Activated CD8-positive, alpha-beta memory T cell treated with anti-CD3 and anti-CD28 coated beads for 48 hours (primary cell): ENCODE measurements at places on chromosomes 1 and 21.

- no peak for DNase-seq
Observed at GRCh38 chr1:243558576-243558975, 291.5 kb downstream of the AKT3 start.

DNA sequence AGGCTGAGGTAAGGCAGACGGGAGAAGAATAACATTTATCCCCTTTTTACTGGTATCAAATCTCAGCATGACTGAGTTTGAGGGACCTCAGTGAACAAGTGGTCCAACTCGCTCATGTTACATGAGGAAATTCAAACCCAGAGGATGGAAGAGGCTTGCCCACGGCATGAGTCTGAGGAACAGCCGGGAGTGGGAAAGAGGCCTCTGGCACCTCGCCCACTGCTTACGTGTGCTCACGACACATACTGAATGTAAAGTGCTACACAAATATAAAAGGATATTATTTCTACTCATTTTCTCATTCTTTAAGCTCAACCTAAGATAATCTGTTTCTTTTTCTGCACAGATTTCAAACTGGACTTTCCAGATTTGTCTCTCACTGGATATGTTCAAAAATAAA is 14.7 kb downstream of the BEND5 start:
- no peak for DNase-seq

GRCh38 chr1:89460325-89460724 is 64.3 kb upstream of the LRRC8B start:
- DNase-seq: no peak

DNA sequence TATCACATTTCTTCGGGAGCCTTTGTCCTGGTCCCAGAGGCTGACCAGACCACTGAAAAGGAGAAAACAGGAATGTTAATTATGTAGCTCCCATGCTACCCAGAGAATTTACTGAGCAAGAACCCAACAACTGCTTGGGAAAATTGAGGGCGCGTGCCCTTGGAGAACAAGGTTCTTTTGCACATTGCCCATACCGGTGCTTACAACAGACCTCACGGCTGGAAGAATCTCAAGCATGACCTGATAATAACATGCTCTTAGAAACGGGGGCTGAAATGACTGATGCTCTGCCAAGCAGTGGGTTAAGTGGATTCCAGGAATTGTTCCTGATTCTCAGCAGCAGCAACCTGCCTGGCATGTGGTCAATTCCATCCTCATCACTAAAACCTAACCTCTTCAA is 49.3 kb upstream of the AJAP1 start:
- DNase-seq: no peak

DNA sequence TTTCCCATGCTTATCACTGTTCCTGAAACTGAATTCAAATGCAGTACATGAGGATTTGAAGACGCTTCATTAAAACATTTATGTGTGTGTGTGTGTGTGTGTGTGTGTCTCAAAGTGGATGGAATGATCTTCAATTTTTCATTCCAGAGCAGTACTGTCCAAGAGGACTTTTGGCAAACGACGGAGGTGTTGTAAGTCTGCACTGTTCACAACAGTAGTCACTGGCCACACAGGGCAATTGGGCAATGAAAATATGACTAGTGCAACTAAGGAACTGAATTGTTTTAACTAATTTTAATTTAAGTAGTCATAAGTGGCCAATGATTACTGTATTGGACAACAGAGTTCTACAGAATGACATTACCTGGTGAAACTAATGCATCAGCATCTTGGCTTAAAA is 5.0 kb downstream of the TAF5L start:
- DNase-seq: no peak

- DNase-seq: no peak
Observed at GRCh38 chr1:170215072-170215885, 69.5 kb downstream of the NTMT2 start.

DNA sequence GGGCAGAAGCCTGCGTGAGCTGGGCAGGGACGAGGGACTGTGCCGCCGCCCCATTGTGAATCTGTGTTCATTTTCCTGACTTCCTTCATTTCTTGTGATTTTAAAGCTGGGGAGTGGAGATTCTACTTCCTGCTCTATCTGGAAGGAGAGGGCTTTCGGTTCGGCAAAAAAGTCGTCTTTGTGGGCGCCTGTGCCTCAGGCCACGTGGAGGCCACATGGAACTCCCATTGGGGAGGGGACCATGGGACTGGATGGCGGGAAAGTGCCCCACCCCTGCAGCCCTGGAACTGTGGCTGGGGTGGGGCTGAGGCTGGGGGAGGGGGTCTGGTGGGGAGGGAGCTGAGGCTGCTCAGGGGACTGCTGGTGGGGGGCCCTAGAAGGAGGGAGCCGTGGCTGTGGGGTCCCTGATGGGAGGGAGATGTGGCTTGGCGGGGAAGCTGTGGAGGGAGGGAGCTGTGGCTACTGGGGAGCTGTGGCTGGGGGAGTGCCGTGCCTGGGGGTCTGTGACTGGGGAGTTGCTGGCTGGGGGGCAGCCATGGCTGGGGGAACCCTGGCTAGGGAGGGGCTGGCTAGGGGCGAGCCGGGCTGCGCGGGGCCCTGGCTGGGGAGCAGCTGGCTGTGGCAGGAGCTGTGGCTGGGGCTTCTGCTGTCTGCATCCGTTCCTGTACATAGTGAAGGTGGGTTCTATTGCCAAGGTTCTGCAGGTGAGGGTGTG is 31.5 kb downstream of the COL18A1 start:
- DNase-seq: no peak
